ENCODE measurements at places on chromosomes 3 and 15.

- H3K36me3 ChIP-seq = peaks cover 48% of the 10 kb centered on the region
- no peak overlapping the region for H3K27ac ChIP-seq
These were observed 51.9 kb downstream of the ETFA start for GRCh38 chr15:76259392-76259791.

DNA sequence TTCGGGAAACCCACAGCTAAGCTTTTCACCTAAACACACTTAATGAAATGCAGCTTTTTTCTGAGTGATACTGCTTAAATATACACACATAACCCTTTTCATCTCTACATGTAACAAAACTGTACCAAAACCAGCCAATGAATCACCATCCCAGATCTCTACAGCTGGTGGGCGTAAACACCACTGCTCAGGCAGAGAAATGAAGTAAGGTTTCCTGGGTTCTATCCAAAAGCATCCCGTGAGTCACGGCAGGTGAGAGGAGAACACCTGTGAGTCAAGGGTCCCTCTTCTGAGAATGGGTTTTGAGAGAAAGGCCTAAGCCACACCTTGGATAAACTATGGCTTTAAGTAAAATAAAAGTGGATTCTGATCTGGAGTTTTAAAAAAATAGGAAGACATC, 2.6 kb downstream of the CLDN1 start:
- no peak overlapping the region for H3K27ac ChIP-seq
- H3K36me3 ChIP-seq = no peaks in the 10 kb centered on the region
- H3K4me3 ChIP-seq = no peak overlapping the region

DNA sequence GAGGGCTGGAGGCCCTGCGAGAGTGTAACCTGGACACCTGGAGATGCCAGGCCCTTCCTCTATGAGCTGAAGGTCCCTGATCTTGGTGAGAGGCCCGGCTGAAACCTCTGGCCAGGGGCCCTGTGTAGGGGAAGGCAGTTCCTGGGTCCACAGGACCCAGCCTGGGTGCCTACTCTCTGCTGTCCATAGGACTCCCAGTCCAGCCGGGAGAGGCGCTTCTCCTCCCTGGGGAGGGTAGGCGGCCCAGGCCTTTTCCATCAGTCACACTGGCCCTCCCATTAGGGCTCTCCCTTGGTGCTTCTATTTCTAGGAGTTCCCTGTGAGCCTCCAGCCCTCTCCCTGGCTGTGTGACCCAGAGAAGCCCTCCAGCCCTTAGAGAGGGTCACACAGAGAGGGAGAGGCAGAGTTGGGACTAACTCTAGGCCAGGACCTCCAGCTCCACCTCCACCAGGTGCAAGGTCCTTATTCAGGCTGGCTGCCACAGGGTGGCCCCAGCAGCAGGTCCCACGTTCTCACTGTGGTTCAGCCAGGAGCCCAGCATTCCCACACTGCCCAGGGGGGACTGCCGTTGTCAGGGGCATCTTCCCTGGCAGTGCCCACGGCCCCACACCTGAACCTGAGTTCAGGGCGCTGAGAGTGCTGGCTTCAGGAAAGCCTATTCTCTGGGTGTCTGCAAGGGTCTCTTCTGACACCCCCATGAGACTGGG, 146.8 kb downstream of the SMAD6 start:
- no peak for DNase-seq
- peaks cover 14% of the 10 kb centered on the region for H3K4me1 ChIP-seq
- H3K27ac ChIP-seq = no peak overlapping the region
- no peaks in the 10 kb centered on the region for H3K27me3 ChIP-seq
- H3K36me3 ChIP-seq = peaks cover 1% of the 10 kb centered on the region
- no peak overlapping the region for H3K4me3 ChIP-seq

GRCh38 chr3:175255698-175256097, 396.6 kb downstream of the NAALADL2 start:
- H3K4me3 ChIP-seq = no peak overlapping the region
- DNase-seq = peak; percentile 92
- no peak overlapping the region for H3K27ac ChIP-seq
- no peaks in the 10 kb centered on the region for H3K36me3 ChIP-seq
